NCI-H1694 (cell line): ENCODE measurements at places on chromosomes 5 and 9.

GRCh38 chr5:13359344-13359743, 585.1 kb downstream of the DNAH5 start:
- DNase-seq, result no peak

DNA sequence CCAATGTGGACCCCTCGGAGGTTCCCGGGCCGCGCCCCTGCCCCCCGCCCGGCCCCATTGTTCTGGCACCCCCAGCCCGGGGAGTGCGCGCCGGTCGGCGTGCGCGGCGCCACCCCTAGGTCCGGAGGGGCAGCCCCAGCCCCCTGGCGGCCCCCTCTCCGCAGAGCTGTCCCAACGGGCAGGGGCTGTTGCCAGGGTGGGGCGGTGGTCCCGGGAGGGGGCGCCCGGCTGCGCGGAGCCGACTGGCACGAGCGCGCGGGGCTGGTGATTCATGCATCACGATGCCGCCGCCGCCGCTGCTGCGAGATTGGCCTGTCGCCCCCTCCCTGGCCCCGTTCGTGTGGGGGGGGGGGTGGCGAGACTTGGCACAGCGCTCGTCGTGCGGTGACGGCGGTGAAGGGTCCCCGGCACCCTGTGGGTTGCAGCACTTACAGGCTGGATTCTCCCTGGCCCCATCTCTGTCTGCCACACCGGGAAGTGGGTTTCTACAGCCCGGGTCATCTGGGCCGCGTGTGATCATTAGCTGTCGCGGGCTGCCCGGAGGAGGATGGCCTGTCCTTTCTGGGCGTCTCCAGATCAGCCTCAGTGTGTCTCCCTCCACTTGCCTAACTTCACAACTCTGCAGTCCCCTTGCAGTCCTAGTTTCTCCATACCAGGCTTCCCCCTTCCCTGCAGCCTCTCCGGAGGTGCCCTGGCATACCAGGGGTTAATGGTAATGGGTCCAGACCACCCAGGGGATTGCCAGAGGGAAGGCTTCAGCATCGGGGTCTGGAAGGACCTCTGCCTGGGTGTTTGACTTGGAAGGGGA, 858 bp downstream of the NCS1 start:
- DNase-seq, result no peak

GRCh38 chr9:124365036-124365435, 50.2 kb downstream of the PSMB7 start:
- DNase-seq, result no peak

- no peak for DNase-seq
These were observed 34.0 kb downstream of the ADAM19 start for GRCh38 chr5:157541447-157542118.
